ENCODE measurements at places on chromosomes 12 and 14. TPM values are rescaled to one million over a fixed set of nuclear protein-coding genes. Genes with fewer than 3 reads are reported as not detected.

COCH gene
- total RNA-seq = 24.8 TPM

DACT1 gene
- total RNA-seq = 0.44 TPM

SERPINA3 gene
- 6.6 TPM for total RNA-seq

SERPINA5 gene
- 0.33 TPM for total RNA-seq

KCNC2 gene
- not detected for total RNA-seq

CCDC38 gene
- 0.07 TPM for total RNA-seq
